ENCODE measurements at places on chromosomes 5 and 9.
A peak's percentile ranks its signal among the peaks of the same experiment; 100 is the strongest.

GRCh38 chr9:130122456-130122855 is 49.7 kb upstream of the NCS1 start:
- DNase-seq = no peak

GRCh38 chr9:127867356-127868277 is 9.9 kb downstream of the AK1 start:
- DNase-seq = no peak

DNA sequence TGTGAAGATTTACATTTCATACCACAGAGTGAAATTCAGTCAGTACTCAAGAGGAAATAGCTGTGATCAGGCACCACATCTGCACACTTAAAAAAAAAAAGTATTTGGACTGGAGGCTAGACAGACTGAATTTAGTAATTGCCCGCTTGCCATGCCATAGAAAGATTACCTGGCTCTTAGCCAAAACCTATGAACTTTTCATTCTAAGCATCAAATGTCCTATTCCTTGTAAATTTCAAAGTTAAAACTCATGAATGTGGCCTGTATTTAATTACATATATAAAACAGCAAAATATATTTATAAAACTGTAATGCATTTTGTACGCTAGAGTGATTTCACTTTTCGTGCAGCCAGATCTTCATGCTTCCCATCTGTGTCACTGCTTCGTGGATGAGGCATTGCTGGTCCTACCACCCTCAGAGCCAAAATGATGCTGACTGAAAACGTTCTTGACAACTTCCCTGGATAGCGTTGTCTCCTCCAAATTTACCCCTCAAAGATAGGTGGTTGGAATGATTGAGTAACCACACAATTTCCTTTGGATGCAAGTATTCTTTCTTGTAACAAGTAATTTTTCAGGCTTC is 447.9 kb upstream of the SGCD start:
- DNase-seq = no peak

- DNase-seq = no peak
Measured at GRCh38 chr5:6496207-6496584, 47.5 kb downstream of the UBE2QL1 start.

GRCh38 chr5:69083412-69083811 is 10.4 kb upstream of the SLC30A5 start:
- DNase-seq = no peak

DNA sequence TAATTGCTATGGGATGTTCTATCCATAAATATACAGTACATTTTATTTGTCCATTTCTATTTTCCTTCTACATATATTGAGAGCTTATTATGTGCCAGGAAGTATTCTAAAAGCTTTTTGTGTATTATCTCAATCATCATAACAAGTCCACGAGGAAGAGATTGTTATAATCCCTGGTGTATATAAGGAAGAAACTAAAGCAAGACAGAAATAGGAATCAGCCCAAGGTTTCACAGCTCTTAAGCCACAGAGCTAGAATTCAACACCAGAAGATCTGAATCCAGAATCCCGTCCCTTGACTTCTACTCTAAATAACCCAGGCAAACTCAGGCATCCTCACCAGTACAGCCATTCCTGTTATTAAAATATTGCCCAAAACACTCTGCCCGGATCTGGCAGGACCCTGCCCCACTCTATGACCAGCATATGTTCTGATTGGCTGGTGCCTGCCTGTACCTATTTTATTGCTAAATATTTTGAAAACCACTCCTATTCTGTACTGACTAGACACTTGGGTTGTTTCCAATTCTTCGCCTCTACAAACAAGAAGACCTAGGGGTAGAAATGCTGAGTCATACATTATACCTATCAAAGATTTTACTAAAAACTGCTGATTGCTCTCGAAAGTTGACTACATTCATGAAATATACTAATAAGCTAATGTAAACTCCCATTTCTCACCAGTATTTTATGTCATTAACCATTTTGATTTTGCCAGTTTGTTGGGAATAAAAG is 297.4 kb downstream of the ENC1 start:
- no peak for DNase-seq

DNA sequence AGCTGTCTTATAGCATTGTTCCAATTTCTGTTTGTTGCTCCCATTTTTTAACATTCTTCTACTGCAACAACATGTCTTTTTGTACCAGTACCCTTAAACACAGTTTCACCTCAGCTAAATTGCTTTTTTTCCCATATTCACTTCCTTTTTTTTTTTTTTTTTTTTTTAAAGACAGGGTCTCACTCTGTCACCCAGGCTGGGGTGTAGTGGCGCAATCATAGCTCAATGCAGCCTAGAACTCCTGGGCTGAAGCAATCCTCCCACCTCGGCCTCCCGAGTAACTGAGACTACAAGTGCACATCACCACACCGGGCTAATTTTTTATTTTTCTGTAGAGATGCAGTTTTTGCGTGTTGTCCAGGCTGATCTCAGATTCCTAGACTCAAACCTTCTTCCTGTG is 161.3 kb downstream of the NIPBL start:
- DNase-seq = no peak

- DNase-seq = no peak
Measured at GRCh38 chr9:76818271-76818670, 54.0 kb downstream of the PCA3 start.

GRCh38 chr5:68306361-68307014 is 90.9 kb downstream of the PIK3R1 start:
- no peak for DNase-seq

- DNase-seq = no peak
Measured at GRCh38 chr9:134666831-134667230, 25.2 kb downstream of the COL5A1 start.

DNA sequence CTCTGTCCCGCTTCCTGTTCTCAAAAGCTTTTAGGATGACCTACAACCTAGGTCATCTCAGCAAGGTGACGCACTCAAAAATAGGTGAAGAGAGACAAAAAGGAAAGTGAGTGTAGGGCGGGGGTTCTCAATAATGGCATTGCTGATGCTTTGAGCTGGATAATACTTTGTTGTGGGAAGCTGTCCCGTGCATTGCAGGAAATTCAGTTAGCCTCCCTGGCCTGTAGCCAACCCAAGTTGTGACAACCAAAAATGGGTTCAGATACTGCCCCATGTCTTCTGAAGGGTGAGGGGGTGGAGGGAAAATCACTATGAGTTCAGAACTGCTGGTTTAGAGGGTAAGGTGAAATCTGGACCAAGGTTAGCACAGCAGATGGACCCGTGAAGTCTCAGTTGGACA is 151.4 kb downstream of the MAST4 start:
- no peak for DNase-seq

- no peak for DNase-seq
Measured at GRCh38 chr5:9265441-9266287, 280.2 kb downstream of the SEMA5A start.

GRCh38 chr5:142109331-142110045 is 909 bp downstream of the NDFIP1 start:
- no peak for DNase-seq

- DNase-seq = no peak
Measured at GRCh38 chr9:136742591-136743391, at the start of gene LCN10. TSS of gene LCN10 (minus strand) at chr9:136742940. CDS start at chr9:136742903, 37 bp downstream.

DNA sequence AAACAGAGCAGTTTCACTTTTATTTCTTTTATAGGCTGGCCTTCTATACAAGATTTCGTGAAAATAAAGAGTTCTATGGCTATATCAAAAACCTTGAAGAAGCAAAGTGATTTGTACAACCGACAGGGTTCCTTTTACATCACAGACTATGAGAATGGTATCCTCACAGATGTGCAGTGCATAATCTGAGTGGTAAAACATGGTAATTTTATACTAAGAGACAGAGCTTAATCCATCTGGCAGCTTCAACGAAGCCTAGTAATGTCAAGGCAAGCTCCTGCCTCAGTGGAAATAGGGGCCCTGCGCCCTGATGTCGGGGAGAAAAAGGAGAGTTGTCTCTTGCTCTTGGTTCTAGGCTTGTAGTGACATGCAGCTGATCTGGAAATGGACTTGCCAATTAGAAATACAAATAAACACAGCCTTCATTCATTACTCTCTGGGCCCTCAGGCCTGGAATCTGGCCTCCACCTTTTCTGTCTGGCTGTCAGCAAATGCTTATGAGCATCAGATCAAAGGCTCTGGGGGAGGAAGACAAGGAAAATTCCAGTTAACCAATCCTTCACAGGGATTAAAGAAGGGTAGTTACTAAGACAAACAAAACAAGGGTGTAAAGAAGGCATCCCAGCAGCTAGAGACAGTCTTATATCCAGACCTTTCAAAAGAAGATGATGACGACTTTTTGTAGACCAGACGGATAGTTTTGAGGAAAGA is 33.6 kb upstream of the TRIM32 start:
- no peak for DNase-seq

DNA sequence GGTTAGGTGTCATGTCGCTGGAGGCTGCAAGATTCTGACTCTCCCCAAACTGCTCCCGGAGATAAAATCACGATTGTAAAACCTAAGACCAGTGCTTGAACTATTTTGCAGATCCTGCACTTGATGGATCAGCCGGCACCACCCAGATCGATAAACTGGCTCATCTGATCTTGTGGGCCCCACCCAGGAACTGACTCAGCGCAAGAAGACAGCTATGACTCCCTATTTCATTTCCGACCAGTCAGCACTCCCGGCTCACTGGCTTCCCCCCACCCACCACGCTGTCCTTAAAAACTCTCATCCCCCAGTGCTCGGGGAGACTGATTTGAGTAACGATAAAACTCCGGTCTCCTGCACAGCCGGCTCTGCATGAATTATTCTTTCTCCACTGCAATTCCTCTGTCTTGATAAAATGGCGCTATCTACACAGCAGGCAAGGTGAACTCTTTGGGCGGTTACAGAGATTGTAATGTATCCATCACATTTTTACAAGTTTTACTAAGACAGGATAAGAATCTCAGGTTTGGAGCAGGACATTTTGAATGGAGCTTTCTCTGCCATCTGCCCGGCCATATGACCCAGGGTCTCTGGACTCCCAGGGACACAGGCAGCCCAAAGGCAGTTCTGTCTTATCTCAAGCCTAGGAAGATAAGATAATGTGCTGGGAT is 10.6 kb upstream of the PPP1R26 start:
- DNase-seq = no peak

- DNase-seq = no peak
Measured at GRCh38 chr5:169828385-169828784, 151.9 kb downstream of the INSYN2B start.

- no peak for DNase-seq
Measured at GRCh38 chr5:139757727-139758509, 37.7 kb upstream of the PSD2 start.

- DNase-seq = no peak
Measured at GRCh38 chr5:77167063-77167462, 43.4 kb upstream of the PDE8B start.

DNA sequence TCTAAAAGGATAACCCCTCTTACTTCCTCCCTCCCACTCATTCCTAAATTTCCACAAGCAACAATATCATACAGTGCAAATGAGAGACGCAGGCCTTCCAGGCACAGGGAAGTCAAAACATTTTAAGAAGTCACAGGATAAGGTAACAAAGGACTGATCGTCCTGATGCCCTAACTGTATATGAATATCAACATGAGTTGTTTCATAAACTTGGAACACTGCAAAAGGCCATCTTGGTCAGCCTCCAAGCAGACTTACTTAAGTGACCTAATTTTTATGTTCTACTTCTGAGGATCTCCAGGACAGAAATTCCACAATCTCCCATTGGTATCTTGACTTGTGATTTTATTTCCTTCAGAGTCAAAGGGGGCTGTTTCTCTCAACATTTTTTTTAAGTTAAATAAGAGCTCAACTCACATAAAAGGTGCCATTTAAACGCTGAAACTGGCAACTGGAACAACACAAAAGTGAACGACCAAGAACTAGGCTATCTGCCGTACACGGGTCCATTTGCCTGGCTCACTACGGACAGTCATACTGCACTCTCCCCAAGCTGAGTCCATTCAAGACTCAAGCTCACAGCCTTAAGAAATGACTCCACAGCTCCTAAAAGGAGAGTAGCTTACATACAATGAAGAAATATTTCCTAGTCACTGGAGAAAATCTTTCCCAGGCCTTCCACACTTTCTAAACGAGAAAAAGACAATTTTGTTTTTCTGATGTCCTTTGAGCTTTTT is 71.3 kb downstream of the LHFPL2 start:
- no peak for DNase-seq

- no peak for DNase-seq
Measured at GRCh38 chr5:173473288-173473687, 143.2 kb downstream of the BOD1 start.

DNA sequence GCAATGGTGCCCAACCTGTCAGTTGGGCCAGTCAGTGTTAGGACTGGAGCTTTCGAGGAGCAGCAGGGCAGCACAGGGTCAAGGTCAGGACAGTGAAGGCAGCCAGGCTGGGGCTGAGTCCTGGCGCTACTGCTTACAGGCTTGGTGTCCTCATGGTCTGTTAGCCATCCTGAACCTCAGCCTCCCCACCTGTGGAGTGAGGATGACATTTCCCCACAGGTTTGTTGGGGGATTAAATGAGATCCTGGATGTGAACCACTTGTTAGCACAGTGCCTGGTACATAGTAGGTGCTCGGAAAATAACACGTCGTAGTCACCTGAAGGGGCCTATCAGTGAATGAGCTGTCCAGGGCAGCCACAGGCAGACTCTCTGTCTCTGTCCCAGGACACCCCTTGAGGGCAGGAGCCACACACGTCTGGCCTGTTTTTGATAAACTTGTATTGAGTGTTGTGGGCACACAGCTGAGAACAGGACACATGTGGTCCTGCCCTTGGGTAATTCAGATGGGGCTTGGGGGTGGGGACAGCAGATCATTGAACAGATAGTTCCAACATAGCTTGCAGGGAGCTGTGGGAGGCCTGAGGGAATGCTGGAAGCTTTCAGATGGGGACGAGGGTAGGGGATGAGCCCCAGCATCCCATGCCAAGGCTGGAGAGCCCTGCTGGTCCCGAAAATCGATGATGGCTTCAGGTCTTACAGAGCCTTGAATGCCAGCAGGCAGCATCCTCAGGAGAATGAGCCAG is 69.3 kb downstream of the AMBP start:
- DNase-seq = no peak

GRCh38 chr9:135228983-135229625 is 141.6 kb downstream of the OLFM1 start:
- DNase-seq = no peak

GRCh38 chr9:98430535-98431292 is 175.3 kb upstream of the TBC1D2 start:
- no peak for DNase-seq

- DNase-seq = peak; percentile 32
Measured at GRCh38 chr5:159987031-159987674, 21.8 kb upstream of the TTC1 start.

- DNase-seq = no peak
Measured at GRCh38 chr9:125436613-125437443, 175.2 kb downstream of the GAPVD1 start.

- DNase-seq = no peak
Measured at GRCh38 chr9:626596-626995, 214.9 kb upstream of the DMRT1 start.

GRCh38 chr5:10634562-10634961 is 70.7 kb downstream of the ANKRD33B start:
- DNase-seq = no peak

- no peak for DNase-seq
Measured at GRCh38 chr5:56175021-56175420, 58.1 kb downstream of the ANKRD55 start.

GRCh38 chr5:23507278-23507685 is at the start of gene PRDM9:
TSS of gene PRDM9 (plus strand) at chr5:23507609. CDS start at chr5:23509034, 1,425 bp downstream.
- DNase-seq = peak; percentile 33

GRCh38 chr5:69007726-69008368 is 86.0 kb upstream of the SLC30A5 start:
- peak; percentile 7 for DNase-seq
